ENCODE measurements at places on chromosomes 4 and X. TPM values are rescaled to one million over a fixed set of nuclear protein-coding genes. Genes with fewer than 3 reads are reported as not detected.

The DGKK gene
- total RNA-seq: not detected

DNA sequence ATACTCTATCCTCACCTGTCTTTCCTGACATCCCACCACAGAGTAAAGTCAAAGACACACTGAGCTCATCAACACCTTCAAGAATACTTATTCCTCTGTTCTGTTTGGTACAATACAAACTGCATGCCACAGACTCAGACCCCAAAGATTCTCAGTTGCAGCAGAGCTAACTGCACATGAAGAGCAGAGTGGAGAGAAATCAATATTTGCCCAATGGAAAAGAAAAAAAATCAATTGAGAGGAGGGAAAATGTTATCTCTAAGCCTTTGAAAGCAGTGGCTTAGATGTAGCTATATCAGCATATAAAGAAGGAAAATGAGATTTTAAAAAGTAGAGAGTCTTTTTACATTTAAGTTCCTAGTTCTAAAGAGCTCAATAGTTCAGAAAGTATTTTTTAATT is 180.2 kb downstream of the NWD2 start:
- H3K27me3 ChIP-seq: no peaks in the 10 kb centered on the region
- no peak overlapping the region for H3K27ac ChIP-seq
- no peaks in the 10 kb centered on the region for H3K36me3 ChIP-seq
- H3K4me1 ChIP-seq: no peaks in the 10 kb centered on the region
- H3K4me3 ChIP-seq: no peak overlapping the region

GRCh38 chr4:123741906-123742305 is 345.3 kb downstream of the SPRY1 start:
- H3K27me3 ChIP-seq: no peaks in the 10 kb centered on the region
- peaks cover 9% of the 10 kb centered on the region for H3K4me1 ChIP-seq
- no peak for DNase-seq

DNA sequence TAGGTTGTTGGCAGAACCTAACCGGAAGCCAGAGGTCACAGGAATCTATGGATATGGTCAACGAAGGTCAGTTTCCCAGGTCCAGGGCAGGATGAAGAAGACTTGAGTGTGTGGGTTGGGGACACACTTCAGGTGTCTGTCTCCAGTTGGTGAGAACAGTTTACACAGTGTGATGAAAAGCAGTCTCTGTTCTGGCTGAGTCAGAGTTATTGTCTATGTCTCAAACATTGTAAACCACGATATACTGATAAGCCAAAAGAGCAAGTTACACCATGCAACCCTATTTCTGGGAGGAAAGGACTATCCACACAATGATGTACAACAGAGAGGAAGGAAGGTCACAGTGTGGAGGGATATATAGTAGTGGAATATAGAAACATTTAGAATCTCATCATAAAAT is 187.1 kb upstream of the C1QTNF7 start:
- H3K27me3 ChIP-seq: no peaks in the 10 kb centered on the region
- H3K36me3 ChIP-seq: no peaks in the 10 kb centered on the region
- H3K4me1 ChIP-seq: peaks cover 10% of the 10 kb centered on the region
- no peak overlapping the region for H3K4me3 ChIP-seq
- DNase-seq: no peak
- H3K27ac ChIP-seq: no peak overlapping the region

DNA sequence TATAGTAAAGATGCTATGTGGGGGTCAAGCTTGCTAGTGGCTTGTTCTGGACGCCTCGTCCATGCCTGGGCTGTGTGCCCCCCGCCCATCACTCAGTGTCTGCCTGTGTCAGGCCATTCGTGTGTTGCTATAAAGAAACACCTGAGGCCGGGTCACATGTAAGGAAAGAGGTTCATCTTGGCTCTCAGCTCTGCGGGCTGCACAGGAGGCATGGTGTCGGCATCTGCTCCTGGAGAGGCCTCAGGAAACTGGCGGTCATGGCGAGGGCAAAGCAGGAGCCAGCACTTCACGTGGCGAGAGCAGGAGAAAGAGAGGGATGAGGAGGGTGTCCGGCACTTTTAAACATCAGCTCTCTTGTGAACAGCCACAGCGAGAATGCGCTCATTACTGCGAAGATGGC is 25.2 kb downstream of the PIGG start:
- no peak overlapping the region for H3K27ac ChIP-seq
- H3K4me3 ChIP-seq: no peak overlapping the region
- no peak for DNase-seq
- H3K36me3 ChIP-seq: peaks cover 48% of the 10 kb centered on the region

- H3K4me3 ChIP-seq: no peak overlapping the region
- H3K36me3 ChIP-seq: no peaks in the 10 kb centered on the region
- no peaks in the 10 kb centered on the region for H3K4me1 ChIP-seq
Observed at GRCh38 chrX:92249125-92249524, 469.9 kb downstream of the PCDH11X start.

- no peaks in the 10 kb centered on the region for H3K27me3 ChIP-seq
- H3K4me3 ChIP-seq: peak overlapping the region; percentile 59
- DNase-seq: no peak
- H3K36me3 ChIP-seq: no peaks in the 10 kb centered on the region
- H3K27ac ChIP-seq: peak overlapping the region; percentile 89
- H3K4me1 ChIP-seq: no peaks in the 10 kb centered on the region
Observed at GRCh38 chrX:103918571-103919269, 43.7 kb upstream of the TMSB15B start.

Measured in esophagus muscularis mucosa (tissue), 4 donors.